Hepatic stellate cell (primary cell): ENCODE measurements at places on chromosomes 1 and 21.

DNA sequence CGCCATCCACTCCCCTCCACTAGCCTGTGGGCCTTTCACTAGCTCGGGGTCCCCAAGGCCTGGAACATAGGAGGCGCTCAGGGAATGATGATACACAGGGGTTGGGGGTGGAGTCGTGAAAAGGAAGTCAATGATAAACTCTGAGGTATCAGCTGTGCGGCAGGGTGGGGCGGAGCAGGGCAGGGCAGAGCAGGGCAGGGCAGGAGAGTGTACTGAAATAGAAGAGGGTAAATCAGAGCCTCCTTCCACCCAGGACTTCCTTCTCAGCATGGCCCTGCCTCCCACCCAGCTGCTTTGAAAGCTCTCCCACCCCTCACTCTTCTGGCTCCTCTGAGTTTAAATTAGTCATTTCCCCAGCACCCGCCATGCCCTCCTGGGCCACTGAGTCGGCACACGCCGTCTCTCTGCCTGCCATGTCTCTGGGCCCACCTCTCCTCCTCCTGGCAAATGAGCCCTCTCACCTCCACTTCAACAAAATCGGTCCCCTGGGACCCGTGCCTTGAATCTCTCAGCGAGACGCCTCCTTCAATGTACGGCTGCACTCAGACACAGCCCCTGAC is 16.9 kb downstream of the CAPZB start:
- no peak for DNase-seq

DNA sequence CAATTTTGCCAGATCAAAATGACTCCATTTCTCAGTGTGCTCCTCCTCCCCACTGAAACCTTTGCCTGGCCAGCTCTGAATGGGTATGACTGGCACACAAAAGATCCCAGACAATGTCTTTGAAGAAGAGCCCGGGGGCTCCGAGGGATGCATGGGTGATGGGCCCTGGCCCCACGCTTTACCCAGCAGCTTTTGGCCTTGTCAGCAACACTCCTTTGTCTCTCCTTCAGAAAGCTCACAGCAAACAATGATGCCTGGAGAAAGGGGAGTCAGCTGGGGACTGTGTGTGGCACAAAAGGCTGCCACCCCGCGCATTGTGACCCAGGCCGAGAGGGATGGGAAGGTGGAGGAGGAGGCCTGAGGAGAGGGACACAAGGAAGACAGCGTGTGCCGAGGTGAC is 45.9 kb downstream of the PLXNA2 start:
- DNase-seq, result no peak

DNA sequence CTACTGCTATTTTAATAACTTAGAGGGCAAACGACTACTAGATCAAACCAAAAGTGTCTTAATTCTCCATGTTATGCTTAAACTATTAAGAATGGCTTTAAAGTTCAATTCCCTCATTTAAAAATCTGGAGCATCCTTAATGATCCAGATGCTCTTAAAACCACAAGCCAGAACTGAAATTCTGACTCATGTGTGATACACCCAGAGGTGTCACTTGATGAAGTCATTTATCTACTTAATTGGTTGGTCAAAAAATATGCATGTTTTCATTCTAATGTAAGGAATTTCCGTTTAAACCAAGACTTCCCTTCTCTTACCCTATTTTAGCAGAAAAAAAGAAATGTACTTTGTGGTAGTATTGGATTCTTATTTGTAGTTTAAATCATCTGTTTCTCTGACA is 1261.2 kb upstream of the B3GALT2 start:
- no peak for DNase-seq

DNA sequence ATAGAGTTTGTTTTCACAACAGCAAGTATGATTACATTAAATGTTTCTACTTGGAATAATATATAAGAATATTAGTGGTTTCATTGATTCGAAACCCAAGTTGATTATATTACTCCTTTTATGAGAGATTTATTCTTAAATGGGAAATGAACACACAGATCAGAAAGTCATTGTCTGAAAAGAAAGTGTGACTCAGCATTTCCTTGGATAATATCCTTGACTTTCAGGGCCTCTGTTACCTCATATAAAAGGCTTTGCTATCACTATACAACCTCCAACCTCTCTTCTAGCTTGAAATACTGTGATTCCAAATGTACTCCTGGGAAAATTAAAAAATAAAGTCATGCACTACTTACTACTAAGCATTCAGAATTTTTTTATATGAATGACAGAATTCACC is 295.3 kb upstream of the LYPLAL1 start:
- peak; percentile 7 for DNase-seq

- no peak for DNase-seq
These were observed 22.7 kb downstream of the SLC35D1 start for GRCh38 chr1:67031121-67031858.
